Astrocyte of the hippocampus (primary cell): ENCODE measurements at places on chromosomes 5 and 9.

- DNase-seq = peak; percentile 61
These were observed 74.7 kb downstream of the MSX2 start for GRCh38 chr5:174799121-174799520.

DNA sequence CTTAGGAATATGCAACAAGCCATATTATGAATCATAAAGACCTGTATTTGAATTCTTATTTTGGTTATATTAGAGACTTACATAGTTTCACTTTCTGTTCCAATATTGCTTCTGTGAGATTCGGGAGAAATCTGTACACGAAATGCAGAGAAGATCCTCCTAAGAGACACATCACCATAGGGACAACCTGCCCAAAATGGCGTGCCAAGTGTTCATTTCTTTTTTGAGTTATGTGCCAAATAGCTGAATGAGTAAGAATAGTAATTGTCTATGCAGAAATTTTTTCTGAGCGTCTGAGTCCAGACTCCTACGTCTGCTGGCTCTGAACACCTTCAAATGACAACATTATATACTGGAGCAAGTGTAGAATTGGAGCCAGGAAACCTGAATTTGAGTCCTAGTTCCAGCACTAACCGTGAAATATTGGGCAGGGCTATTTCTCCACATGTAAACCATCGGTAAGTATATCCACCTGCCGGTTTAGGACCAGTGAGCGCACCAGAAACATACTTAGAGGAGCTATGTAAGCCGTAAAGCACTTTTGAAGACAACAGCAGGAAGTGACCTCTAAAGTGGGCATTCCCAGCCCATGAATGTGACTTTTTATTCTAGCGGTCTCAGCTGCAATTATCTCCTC lies 163.9 kb upstream of the DMRT1 start:
- DNase-seq = peak; percentile 22

DNA sequence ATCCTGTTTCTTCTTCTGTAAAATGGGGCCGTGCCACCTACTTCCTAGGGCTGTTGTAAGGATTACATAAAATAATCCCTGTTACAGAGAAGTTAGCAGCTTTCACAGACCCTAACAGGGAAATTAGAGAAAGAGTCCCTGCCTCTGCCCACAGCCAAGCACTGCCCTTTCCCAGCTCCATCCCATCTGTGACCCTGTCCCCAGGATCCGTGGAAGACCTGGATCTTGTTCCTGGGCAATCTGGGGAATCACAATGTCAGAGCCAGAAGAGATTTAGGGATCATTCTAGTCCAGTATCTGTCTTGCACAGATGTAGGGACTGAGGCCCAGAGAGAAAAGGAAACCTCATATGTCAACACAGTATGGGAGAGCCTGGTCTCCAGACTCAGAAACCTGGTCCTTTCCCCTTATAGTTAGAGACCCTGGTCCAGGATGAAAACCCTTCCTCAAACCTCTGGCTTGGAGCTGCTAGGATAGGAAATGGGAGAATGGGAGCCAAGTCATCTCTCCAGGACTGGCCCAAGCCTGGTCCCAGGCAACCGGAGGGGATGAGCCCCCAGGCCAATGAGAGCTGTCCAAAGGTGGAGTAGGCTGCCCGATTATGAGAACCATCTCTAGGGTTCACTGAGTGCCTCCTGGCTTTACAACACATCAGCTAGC lies 12.5 kb downstream of the LHX6 start:
- no peak for DNase-seq

GRCh38 chr9:92716557-92716956 lies 46.6 kb upstream of the IPPK start:
- DNase-seq = peak; percentile 70

- no peak for DNase-seq
These were observed 304.3 kb downstream of the ARHGAP26 start for GRCh38 chr5:143074414-143074996.

GRCh38 chr9:91953718-91954117 lies 3.7 kb upstream of the ROR2 start:
- DNase-seq = no peak

GRCh38 chr5:170643591-170643990 lies 139.8 kb downstream of the KCNIP1 start:
- no peak for DNase-seq

DNA sequence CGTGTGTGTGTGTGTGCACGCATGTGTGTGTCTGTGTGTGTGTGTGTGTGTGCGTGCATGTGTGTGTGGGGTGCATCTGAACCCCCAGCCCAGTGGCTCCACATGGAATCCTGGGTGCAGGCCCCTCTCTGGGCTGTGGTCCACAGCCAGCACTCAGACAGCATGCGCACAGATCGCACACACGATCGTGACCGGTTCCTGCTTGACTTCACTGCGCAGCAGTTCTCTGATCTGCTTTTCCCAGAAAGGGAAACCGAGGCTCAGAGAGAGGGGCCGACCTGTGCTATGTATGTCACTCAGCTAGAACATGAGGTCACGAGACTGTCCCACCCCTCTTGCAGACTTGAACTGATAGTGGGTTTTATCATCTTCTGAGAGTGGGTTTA lies 34.4 kb downstream of the RASGEF1C start:
- DNase-seq = no peak

DNA sequence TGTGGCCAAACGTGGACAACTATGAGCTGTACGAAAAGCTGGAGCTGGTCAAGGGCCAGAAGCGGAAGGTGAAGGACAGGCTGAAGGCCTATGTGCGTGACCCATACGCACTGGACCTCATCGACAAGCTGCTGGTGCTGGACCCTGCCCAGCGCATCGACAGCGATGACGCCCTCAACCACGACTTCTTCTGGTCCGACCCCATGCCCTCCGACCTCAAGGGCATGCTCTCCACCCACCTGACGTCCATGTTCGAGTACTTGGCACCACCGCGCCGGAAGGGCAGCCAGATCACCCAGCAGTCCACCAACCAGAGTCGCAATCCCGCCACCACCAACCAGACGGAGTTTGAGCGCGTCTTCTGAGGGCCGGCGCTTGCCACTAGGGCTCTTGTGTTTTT lies 3.3 kb downstream of the CDK9 start:
- DNase-seq = no peak

GRCh38 chr5:73740274-73740790 lies 114.3 kb downstream of the ARHGEF28 start:
- DNase-seq = no peak

DNA sequence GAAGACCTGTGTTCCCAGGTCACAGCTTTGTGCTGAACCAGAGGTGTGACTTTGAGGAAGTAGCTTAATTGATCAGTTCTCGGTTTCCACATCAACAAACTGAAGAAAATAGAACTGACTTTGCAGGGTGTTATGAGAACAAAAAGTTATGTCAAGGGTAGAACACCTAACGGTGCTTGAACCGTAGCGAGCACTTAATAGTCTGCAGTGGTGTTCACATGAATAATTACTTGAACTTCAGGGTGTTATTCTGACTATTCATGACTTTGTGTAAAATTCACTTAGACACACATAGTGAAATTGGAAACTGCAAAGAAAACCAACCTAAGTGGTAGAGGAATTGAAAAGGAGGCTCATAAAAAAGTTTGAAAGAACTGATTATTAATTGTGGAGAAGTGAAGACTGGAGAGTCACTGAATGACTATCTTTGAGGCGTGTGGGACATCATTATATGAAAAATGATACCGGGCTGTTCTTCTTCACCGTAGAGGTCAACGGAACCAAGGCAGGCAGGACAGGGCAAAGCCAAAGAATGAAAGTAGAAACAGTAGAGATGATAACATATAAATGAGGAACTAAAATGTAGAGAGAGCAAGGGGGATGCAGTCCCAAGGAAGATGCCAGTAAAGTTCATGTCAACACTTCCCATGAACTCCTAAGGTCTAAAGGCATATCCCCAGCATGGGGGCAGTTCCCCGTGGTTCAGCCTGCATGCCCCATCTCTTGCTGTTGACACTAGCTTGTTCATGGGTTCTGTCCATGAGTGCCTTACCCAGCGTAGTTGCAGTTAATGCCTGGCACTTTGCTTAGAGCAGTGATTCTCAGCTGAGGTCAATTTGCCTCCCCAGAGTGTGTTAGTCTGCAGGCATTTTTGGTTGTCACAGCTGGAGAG lies 118.7 kb downstream of the ZNF462 start:
- DNase-seq = no peak

- DNase-seq = no peak
These were observed 257.3 kb downstream of the FANCC start for GRCh38 chr9:95060234-95060633.

DNA sequence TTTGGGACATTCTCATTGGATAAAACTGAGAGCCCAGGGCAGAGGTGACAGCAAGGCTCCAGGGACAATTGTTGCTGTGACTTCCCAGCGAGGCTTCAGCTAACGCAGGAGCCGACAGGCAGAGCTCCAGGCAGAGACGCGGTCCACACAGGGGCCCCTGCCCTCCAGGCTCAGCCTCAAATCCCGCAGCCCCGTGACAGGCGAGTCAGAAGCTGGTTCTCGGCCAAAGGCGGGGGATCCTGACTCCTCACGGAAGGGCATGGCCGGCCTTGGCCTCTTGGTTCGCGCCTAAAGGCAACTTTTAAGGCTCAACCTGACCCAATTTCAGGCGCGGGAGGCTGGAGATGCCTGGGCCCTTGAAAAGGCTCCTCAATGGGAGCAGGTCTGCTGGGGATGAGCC lies 21.3 kb downstream of the SLC12A7 start:
- peak; percentile 57 for DNase-seq

DNA sequence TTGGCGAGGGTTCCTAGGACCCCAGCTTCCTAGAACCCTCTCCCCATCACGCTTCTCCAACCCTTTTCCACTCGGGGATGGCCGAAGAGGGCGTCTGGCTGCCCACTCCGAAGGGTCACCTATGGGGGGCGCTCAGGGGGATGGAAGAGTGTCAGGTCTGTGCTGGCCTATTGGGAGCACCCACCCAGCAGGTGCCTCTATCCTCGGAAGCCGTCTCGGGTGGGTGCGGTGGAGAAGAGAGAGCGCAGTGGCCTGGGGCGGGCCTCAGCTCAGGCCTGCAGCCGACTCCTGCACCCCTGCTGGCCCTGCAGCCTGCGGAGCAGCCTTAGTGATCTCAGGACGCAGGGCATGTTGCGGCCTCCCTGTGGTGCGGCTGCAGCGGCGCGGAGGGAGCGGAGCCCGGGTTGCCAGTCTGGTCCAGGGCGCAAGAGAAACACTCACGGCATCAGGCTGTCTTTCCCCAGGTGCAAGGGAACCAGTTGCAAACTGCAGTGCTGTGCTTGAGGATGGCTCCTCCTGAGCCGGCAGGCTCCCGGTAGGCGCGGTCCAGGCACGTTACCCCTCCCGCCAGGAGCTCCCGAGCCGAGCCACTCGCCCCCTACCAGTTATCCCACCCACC lies 1.5 kb upstream of the IRX2 start:
- DNase-seq = no peak

DNA sequence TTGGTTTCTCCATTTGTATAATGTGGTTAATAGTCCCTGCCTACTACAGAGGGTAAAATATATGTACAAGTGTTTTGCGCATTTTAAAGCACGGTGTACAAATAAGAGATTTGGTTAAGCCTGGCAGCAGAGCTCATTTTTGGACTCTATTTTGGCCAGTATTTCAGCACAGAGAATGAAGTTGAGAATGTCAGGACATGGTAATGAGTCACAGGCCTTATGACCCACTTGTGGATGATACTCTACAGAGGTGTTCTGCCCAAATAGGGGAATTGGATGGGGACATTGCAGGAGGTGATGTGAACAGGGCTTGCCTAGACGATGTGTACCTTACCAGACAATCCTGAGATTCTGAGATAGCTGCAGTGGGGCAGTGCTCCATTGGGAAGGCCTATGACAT lies 50.6 kb downstream of the MELK start:
- DNase-seq = peak; percentile 21

- no peak for DNase-seq
These were observed 69.4 kb upstream of the POU5F2 start for GRCh38 chr5:93810780-93811179.

GRCh38 chr5:172873513-172873912 lies 39.5 kb downstream of the ERGIC1 start:
- no peak for DNase-seq

- DNase-seq = peak; percentile 22
These were observed 445.9 kb downstream of the NTRK2 start for GRCh38 chr9:85115473-85115872.

GRCh38 chr5:161850491-161850890 lies 2.6 kb downstream of the GABRA1 start:
- DNase-seq = no peak

DNA sequence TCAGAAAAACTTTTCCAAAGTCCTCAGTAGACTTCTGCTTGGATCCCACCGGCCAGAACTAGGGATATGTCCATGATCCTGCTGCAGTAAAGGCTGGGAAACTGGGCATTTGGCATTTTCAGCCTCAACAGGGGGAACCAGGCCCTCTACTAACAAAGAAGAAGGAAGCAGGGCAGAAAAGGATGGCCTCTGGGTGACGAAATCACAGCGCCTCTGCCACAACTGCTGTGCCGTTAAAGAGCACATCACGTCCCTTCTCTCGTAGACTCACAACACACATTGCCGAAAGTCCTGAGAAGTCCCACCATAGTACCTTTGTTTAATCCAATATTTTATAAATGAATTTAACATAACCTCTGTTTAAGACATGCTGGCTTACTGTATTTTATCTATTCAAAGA lies 10.4 kb upstream of the AFAP1L1 start:
- no peak for DNase-seq

- no peak for DNase-seq
These were observed 21.5 kb upstream of the ARHGAP26 start for GRCh38 chr5:142748568-142749249.

DNA sequence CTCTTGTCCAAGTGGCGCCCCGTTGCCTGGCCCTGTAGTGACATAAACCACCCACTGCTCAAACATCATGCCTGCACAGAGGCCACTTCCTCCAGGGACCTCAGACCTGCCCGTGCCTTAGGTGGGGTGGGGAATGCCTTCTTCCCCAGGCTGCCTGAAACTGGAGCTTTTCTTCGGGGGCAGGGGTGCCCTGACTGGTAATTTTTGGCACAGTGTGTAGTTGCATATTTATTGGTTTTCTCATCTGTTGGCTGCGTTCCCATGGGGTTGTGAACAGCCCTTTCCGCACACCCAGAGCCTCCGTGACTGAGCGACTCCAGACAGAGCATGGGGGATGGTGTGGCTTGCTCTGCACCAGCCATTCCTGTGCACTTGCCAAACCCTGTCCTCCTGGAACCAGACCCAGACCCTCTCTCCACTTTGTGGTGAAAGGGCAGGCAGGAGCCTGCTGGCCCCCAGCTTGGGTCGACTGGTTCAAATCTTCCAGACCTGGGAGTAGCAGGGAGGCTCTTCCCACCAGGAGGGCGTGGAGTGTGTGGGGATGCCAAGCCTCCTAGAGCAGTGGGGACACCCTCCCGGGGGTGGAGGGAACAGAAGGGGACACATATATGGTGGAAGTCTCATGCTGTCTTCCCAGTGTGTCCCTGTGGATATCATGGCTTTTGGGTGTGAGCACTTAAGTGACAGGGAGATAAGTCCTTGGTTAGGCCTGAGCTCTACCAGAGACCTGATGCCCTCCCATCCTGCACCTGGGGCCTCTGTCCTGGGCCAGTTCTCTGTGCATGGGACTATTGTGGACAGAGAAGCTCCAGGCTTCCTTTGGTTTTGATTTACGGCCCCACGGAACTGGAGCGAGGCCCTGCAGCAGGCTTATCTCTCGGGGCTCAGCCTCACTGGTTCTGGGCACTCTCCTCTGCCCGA lies 39.6 kb downstream of the WNK2 start:
- DNase-seq = peak; percentile 94

GRCh38 chr9:17816431-17817027 lies 237.7 kb downstream of the SH3GL2 start:
- DNase-seq = no peak

- no peak for DNase-seq
These were observed 116.7 kb upstream of the HAPLN1 start for GRCh38 chr5:83837265-83837907.

GRCh38 chr9:24912767-24913166 lies 367.1 kb upstream of the IZUMO3 start:
- peak; percentile 0 for DNase-seq
